ENCODE measurements at places on chromosomes 3 and 15.
A peak's percentile ranks its signal among the peaks of the same experiment; 100 is the strongest.

DNA sequence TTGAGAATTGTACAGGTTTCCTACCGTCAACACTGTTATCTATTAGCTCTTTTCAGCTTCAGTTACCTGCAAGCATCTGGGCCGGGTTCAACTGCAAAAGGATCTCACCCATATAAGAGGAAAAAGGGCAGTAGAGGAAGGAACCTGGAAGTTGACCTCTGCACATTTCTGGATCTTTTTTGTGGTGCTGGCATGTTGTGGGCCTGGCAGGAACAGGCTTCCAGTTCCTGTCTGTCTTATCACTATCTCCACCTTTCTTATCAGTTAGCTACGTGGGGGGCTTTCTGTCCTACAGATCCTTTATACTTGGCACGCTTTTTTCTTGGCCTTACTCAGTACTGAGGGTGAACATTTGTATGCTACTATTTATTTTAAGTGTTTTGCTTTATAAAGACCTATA is 42.2 kb upstream of the TJP1 start:
- no peak for DNase-seq

- no peak for DNase-seq
These were observed 39.5 kb downstream of the CADPS start for GRCh38 chr3:62835554-62836236.

DNA sequence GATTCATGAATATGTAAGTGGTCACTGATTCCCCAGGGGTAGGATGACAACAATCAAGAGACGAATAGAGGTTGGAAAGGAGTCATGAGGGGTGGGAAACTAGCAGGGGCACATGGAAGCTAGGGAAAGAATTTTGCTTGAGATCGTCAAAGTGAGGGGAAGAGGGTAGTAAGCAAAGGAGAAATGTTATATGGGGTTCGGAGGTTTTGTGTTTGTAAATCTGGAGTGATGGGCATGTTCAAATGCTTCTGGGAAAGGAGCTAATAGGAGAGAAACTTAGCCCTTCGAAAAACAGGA is 7.9 kb downstream of the RPL14 start:
- no peak for DNase-seq

DNA sequence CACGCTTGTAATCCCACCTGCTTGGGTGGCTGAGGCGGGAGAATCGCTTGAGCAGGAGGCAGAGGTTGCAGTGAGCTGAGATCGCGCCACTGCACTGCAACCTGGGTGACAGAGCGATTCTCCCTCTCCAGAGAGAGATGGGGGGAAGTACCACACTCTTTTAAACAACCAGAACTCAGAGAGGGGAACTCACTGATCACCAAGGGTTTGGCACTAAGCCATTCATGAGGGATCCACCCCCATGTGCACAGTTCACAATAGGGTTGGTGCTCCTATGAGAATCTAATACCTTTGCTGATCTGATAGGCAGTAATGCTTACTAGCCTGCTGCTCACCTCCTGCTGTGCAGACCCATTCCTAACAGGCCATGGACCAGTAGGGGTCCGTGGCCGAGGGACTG is 51.6 kb downstream of the QTRT2 start:
- no peak for DNase-seq

- DNase-seq: no peak
These were observed 1.4 kb downstream of the CA12 start for GRCh38 chr15:63380151-63380807.

DNA sequence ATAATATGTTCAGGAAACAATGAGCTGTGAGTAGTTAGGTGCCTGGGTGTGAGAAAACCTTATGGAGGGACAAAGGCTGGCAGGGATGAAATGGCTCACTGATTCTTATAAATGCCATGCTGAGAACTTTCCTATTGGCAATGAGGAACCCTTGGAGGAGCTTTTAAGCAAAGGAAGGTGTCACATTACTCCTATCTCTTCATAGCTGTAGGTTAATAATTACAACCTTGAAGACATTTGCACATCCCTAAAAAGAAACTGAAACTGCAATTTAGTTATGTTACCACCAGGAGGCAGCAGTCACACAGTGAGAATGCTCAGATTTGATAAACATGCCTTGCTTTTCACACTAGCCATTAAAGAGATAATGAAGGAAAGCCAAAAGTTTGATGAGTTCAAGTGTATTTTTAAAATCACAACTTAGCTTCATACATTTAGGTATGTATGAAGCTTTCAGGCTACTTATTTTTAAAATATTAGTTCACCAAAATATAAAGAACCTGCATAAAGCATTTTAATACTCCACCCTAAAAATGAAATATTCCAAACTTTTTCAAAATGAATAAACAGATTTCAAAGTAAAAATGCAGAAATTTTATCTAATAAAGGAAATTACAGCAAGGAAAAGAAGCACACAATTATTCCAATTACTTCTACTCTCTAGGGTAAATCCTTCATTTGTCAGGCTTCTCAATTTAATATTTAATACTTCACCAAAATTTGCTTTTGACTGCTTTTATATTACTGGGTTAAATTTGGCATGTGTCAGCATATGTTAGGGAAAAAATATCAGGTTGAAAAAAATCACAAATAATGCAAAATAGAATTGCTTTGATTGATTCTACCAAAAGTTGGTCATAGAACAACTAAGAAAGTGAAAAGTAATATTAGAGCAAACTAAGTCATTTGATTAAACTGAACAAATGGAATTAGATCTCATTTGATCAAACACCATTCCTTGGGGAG is 136.9 kb upstream of the SLC2A2 start:
- DNase-seq: peak; percentile 9

- DNase-seq: no peak
These were observed 59.1 kb upstream of the SLC6A1 start for GRCh38 chr3:10933470-10933804.

GRCh38 chr3:127814325-127814781 is 8.0 kb downstream of the MGLL start:
- DNase-seq: no peak

DNA sequence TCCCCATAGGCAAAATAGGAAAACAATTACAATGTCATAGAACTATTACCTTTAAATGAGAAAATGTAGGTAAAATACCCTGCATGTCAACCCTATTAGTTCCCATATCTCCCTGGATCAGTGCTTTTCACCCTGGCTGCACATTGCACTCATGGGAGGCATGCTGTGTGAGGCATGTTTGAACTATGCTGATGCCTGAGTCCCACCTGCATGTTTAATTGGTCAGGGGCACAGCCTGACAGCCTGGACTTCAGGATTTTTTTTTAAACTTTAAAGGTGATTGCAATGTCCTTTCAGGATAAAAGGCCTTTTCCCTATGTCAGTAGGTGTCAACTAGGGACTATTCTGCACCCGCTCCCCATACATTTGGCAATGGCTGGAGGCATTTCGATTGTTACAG is 136.0 kb upstream of the NR2E3 start:
- no peak for DNase-seq

- DNase-seq: no peak
These were observed 19.1 kb upstream of the RPL22L1 start for GRCh38 chr3:170889132-170889531.

DNA sequence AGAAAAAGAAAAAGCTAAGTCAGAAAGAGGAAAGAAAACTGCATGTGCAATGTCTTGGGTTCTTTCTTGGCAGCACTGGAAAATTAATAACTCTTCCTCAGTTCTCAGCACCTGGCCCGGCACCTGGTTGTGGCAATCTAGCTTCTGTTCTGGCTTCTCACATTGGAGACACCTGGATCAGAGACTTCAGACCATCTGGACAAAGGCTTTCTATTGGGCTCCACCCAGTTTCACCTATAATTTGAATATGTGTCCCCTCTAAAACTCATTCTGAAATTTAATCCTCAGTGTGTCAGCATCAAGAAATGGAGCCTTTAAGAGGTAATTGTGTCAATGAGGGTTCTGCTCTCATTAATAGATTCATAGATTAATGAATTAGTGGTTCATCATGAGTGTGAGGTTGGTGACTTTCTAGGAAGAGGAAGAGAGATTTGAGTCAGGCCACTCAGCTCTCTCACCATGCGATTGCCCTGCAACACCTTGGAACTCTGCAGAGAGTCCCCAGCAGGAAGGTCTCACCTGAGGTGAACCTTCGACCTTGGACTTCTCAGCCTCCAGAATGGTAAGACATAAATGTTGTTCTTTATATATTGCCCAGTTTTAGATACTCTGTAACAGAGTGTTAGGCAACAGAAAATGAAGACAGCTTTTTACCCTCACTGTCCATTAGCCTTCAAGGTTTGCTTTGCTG is 679.9 kb downstream of the NTRK3 start:
- DNase-seq: no peak

DNA sequence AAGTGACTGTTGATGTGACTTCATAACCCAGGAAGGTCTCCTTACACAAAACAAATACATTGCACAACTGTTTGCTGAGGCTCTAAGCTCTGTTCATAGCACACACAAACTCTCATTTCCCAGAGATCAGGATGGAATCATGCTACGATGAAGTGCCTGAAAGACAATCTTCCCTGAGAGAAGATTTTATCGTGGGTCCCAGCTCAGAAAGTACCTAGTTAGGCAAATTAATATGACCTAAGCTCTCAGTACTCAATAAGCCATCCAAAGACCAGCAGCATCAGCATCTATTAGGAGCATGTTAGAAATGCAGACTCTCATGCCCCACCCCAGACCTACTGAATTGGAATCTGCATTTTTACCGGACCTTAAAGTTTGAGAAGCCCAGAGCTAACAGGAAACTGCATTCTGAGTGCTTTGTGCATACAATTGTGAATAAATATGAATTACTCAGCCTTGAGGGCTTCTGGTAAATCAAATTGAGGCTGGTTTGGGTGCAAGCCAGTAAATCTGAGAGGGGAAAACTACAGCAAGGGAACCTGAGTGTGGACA is 161.5 kb upstream of the C2CD4B start:
- DNase-seq: peak; percentile 15

GRCh38 chr15:51837792-51838251 is 8.4 kb downstream of the TMOD3 start:
- DNase-seq: no peak

DNA sequence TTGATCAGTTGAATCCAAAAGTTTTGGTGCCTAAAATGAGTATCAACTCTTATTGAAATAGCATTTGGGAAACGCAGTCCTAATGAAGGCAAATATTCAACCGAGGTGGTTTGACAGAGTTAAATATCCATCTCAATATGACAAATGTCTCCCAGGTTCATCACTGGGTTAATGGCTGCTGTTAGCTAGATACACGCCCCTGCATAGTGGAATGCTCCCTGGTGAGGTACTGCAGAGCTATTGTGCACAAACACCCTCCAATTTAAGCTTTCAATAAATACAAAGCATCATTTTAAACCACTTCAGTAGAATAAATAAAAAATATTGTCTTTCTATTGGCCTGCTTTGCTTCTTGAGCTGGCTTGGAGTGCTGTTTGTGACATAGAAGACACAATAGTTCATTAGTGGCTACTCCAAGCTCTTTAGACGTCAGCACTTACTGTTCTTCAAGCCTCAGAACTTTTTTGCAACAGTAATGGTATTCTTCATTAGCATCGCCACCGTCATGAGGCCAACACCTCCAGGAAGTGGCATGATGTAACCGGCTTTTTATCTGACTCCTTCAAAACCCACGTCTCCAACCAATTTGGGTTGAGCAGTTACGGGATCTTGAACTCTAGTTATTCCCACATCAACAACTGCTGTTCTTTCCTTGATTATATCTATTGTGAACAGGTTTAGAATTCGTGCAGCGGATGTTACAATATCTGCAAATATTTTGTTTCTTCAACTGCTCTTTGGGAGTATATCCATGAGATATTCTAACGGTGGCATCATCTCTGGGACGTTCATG is 1159.6 kb upstream of the EPHA6 start:
- DNase-seq: no peak

DNA sequence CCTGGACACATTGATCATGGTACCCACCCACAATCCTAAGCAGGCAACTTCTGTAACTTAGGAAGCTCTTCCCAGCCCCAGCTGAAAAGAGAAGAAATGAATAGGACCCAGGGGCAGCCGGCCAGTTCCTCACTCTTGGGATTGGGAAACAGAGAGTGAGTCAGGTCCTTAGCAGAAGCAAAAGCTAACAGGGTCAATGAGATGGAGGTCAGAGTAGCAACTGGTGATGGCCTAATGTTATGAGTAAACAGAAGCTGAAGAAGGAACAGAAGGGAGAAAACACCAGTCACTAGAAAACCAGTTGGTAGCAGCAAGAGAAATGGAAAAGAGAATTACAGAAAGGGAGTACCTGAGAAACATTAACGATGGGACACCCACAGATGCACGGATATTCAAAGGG is 20.0 kb downstream of the RIOX2 start:
- DNase-seq: no peak

DNA sequence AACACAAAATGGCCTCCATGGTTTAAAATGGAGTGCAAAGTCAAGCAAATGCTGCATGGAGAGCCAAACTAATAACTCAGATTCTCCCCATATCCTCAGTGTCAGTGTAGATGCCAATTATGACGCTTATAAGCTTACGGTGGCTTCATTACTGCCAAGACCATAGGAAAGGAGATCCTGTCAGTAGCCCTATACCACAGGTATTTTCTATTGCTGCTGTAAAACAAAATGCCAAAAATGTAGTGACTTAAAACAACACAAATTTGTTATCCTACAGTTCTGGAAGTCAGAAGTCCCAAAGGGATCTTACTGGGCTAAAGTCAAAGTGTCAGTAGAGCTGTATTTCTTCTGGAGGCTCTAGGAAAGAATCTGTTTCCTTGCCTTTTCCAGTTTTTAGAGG is 149.8 kb upstream of the GBE1 start:
- DNase-seq: no peak

- DNase-seq: peak; percentile 3
These were observed 16.9 kb upstream of the RYR3 start for GRCh38 chr15:33293713-33294334.

DNA sequence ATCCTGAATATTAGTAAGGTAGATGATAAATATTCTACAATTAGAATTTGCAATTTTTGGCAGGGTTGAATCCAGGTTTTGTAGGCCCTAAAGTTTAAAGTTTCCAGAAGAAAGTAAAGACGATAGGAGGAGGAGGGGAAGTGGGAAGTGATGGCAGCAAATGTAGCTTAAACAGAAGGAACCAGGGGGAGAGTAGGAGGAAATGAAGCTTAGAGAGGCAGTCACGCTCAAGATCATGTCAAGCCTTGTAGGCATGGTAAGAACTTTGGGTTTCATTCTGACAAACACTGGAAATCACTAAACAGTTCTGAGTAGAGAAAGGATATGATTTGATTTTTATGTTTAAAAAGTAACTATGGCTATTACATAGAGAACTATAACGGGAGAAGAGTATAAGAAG is 63.9 kb downstream of the NR2E3 start:
- no peak for DNase-seq

DNA sequence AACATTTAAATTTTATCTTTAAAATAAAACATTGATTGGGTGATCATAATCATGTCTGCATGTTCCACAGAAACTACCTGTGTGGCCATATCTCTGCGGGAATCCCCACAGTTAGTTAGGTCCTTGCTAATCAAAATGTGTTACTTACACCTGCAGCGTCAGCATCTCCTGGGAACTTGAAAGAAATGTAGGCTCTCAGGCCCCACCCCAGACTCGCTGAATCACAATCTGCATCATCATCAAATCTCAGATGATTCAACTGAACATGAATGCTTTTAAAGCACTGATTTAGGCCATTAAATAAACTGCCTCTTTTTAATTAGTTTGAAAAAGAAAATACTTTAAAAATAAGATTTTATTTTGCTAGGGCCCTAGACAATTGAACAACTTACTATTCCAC is 577.8 kb downstream of the PYDC2 start:
- DNase-seq: peak; percentile 10

GRCh38 chr3:35335703-35336102 is 303.6 kb upstream of the ARPP21 start:
- DNase-seq: no peak

- DNase-seq: peak; percentile 94
These were observed 10.5 kb downstream of the GNAI2 start for GRCh38 chr3:50246517-50246954.

GRCh38 chr3:143581972-143582722 is 266.1 kb downstream of the SLC9A9 start:
- DNase-seq: no peak

GRCh38 chr3:73901686-73902085 is 276.9 kb upstream of the PDZRN3 start:
- DNase-seq: no peak
